ENCODE measurements at places on chromosomes 6 and 20.
A peak's percentile ranks its signal among the peaks of the same experiment; 100 is the strongest.

- no peak for DNase-seq
Observed at GRCh38 chr6:161130541-161130940, 139.0 kb downstream of the MAP3K4 start.

DNA sequence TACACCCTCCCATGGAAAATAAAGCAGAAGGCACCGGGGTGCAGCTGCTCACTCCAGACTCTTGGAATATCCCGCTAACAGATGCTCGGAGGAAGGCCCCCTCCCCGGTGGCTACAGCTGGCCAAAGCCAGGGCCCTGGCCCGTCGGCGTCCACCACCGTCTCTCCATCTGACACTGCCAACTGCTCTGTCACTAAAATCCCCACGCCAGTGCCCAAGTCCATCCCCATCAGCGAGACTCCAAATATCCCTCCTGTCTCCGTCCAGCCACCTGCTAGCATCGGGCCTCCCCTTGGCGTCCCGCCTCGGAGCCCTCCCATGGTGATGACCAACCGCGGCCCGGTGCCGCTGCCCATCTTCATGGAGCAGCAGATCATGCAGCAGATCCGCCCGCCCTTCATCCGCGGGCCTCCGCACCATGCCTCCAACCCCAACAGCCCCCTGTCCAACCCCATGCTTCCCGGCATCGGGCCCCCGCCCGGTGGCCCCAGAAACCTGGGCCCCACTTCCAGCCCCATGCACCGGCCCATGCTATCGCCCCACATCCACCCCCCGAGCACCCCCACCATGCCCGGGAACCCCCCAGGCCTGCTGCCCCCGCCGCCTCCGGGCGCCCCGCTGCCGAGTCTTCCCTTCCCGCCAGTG lies 143.9 kb downstream of the SOBP start:
- DNase-seq = no peak

GRCh38 chr6:31666337-31666965 lies 571 bp downstream of the CSNK2B start:
- no peak for DNase-seq

DNA sequence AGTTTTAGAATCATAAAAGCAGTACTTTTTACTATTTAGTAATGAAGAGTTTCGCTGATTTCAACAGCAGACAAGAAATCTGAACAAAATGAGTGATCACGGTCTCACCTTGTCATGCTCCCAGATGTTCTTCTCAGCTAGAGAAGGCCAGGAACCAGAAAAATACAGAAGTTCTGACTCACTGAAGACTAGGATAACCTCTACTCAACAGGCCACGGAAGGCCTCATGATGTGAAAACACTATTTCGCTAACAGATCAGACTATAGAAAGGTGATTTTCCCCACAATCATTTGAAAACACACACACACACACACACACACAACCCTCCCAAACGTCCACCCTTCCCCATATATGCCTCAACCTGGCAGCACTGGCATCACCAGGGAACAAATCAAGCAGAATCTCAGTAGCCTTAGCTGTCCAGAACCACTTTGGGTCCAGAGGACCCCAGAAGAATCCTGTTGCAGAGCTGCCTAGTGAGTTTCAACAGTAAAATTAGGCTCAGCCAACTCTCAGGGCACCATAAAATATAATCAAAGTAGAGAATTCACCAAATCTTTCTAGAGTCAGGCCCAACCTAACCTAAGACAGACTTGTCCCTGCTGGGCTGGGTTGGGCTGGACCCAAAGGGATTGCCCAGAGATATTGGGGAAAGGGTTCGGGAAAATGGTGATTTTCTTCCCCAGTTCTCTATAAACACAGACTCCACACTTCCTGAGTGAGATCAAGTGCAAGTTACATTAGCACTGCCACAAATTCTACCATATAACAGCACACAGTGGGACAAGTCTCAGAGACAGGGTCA lies 7.9 kb downstream of the EXOC2 start:
- no peak for DNase-seq

- DNase-seq = no peak
Observed at GRCh38 chr6:95530176-95530819, 47.0 kb upstream of the MANEA start.

DNA sequence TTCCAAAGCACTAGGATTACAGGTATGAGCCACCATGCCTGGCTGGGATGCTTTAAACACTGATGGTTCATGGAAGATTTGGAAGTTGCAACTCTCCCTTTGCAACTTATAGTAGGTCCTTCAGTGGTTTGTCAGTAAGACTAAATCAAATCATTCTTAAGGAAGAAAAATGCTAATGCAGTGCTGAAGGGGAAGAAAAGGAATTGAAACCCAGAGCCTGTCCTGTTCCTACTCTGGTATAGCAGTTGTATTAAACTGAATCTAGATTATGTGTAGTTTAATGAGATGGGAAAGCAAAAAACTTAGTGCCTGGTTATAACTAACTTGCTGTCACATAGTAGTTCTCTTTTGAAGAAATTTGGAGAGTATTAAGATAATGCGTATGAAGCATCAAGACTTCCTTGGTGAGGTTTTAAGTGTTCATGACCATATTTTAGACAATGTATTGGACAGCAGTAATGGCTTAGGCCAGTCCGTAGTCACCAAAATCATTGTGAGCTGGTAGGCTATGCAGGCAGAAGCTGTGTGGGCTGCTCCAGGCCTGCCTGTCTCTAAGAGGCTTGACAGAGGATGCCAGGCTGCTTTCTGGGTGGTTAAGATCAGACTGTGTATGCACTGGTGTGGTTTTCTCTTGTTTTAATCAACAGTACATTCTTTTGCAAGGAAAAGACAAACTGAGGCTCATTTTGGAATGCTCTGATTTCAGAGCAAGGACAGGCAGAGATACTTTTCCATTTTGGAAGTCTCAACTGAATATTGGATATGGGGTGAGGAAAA lies 14.0 kb downstream of the PAQR8 start:
- DNase-seq = peak; percentile 49

DNA sequence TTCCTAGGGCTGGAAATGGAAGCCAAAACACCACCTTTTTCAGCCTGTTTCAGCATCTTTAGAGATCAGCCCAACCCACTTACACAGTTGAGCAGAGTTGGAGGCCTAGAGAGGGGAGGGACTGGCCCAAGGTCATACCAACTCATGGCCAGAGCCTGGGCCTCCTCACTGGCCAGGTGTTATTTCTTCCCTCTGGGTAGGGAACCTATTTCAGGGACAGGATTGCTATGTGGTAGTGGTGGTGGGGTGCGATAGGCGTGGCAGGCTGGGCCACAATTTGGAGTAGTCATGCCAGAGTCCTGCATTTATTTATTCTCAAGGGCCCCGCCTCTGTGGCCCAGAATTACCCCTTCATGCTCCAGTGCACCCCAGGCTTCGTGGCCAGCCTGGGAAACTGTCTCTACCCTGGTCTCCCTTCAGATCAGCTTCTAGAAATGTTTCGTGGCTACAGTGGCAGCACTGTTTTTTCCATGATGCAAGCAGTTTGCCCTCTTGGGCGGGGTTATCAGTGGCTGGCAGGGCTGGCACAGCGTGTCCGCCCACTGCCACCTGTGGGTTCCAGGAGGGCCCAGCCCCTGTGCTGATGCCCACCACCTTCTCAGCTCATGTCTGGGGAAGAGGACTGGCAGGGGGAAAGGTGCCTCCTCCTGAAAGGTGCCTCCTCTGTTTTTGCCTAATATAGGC lies 6.2 kb downstream of the VEGFA start:
- no peak for DNase-seq

DNA sequence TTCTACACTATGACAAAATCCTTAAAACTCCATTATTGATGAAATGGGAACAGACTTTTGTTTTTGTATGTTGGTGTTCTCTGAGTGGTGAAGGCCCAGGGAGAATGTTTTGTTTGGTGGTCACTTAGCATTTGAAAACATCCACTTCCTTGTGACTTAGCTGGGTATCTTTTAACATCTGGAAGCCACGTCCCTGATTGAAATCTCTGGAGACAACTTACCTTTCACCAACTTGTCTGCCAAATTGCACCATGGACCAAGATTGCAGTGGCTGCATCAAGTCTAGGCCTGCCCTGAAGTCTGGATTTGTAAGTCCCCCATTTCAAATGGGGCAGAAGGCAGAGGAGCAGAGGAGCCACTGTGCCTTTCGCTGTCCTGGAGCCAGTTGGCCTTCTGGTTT lies 534 bp upstream of the EFCAB8 start:
- DNase-seq = no peak

DNA sequence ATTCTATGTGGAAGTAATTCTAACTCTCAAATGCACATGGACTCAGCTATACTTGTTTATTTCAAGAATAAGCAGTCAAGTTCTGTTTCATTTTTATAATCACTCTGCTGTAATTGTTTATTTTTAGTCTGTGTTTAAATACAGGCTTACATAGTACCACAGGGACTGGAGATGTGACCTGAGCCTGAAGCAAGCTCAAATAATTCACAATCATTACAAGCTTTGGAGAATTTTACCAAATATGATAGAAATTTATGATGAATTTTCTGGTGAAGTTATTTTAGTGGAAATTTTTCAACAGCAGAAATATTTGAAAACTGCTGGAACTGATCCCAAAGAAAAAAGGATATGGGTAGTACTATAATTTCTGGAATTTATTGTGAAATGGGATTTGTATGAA lies 41.6 kb upstream of the DSE start:
- no peak for DNase-seq

- peak; percentile 34 for DNase-seq
Observed at GRCh38 chr6:142537612-142538478, 236.0 kb downstream of the ADGRG6 start.

- DNase-seq = no peak
Observed at GRCh38 chr20:46683011-46683667, 6.1 kb downstream of the TP53RK start.

DNA sequence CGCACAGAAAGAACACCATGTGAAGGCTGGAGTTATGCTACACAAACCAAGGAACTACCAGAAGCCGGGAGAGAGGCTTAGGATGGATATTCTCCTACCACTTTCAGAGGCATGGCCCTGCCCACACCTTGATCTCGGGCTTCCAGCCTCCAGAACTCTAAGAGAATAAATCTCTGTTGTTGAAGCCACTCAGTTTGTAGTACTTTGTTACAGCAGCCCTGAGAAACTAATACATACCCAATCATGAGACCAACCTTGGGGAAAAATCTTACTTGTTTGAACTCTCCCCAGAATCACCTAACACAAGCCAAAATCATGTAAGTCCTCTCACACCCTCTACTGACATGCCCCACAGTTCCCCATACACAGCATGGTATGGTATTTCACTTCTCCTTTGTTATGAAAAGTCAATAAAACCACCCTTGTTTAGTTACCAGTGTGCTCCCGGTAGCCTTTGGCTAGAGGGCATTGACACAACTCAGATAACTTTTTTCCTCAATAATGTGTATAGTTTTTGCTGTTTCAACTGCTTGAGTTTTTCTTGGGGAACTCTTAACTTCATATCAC lies 40.7 kb upstream of the SLC2A12 start:
- DNase-seq = no peak

DNA sequence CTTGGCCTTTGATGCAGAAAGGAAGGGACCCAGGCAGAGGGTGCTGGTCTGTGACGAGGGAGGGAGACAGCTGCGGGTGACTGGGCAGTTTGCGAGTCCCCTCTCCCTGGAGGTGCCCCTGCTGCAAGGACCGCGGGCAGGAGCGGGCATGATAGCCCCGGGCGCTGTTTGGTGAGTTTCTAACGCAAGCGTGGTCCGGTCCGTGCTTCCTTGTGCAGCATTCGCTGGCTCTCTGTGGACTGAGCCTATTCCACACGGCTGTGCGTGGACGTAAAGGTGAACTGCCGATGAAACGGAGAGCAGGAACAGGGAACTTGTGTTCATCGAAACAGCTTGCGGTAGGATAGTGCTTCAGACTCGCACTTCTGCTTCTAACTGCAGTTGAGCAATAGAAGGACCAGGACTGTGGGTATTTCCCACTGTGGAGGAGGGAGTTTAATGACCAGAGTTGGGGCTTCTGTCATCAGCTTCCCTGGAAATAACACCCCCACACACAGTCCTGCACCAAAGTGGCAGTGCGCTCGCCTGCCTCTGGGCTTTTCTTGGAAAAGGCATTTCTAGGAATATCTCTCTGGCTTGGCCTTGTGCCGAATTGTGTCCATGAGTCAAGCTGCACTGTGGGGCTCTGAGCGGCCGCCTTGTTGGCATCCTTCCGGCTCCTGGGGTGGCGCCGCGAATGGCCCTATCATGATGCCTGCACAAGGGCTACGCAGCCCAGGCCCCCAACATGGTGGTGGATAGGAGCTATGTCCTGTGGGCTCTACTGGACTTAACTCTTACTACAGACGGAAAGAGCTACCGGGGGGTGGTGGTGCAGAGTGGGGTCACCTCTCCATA lies 48.9 kb downstream of the DUSP22 start:
- DNase-seq = no peak

DNA sequence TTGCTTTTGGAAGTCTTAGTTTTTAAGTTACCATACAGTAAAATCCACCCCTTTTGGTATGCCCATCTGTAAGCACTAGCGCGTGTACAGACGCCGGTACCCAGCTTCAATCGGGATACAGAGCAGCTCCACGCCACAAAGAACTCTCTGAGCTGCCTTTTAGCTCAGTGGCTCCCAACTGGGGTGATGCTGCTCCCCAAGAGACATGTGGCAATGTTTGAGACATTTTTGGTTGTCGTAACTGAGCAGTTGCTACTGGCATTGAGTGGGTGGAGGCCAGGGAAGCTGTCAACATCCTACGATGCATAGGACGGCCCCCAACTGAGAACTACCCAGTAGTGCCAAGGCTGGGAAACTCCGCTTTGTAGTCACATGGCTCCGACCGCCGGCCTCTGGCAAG lies 73.3 kb downstream of the BMP7 start:
- no peak for DNase-seq

DNA sequence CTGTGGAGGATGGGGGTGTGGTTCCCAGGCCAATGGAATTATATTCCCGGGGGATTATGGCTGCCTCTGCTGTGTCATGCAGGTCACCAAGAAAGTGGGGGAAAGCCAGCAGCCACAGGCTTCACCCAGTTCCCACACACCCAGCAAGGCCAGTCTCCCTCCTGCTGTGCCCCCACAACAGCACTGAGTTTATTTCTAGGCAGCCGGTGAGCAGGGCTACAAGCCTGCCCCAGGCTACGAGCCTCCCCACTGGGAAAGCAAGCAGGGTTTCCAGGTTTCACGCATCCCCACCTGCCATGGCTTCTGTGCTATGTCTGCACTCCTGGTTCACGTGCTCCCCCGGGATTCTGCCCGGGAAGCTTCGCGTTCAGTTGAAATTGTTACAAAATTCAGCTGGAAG lies 72.6 kb downstream of the ERMARD start:
- no peak for DNase-seq

DNA sequence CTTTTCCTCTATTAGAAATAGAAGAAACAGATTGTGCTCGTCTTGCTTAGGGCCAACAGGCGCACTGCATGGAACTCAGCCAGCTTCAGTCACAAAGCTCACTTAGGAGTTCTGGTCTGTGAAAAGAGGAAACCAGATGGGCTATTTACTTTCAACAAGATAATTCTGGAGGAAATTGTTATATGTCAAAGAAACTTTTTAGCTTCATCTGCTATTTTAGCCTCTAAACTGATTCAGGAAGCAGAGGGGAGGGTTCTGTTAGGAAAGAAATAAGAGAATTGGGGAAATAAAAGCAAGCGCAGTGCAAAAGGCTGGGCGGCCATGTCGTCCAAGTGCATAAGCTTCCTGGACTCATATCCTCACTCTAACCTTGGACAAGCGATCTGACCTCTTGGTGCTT lies 21.3 kb downstream of the PRKN start:
- no peak for DNase-seq

Data from activated naive CD4-positive, alpha-beta T cell treated with anti-CD3 and anti-CD28 coated beads, Interleukin-2, amount 10 ng/mL, durations not matched to agents 7 days and 5 days (primary cell).